ENCODE measurements at places on chromosomes 1 and 21. TPM values are rescaled to one million over a fixed set of nuclear protein-coding genes. Genes with fewer than 3 reads are reported as not detected.
A peak's percentile ranks its signal among the peaks of the same experiment; 100 is the strongest.

GRCh38 chr1:1778663-1779319 lies 521 bp upstream of the NADK start:
- peak; percentile 90 for DNase-seq

The SLC9C2 gene
- polyA plus RNA-seq: not detected

GRCh38 chr1:168096296-168097165 lies 40.2 kb downstream of the GPR161 start:
- no peak for DNase-seq

The TMEM269 gene
- not detected for polyA plus RNA-seq

The TFF3 gene
- not detected for polyA plus RNA-seq

The ZMYND12 gene
- 1.3 TPM for polyA plus RNA-seq

DNA sequence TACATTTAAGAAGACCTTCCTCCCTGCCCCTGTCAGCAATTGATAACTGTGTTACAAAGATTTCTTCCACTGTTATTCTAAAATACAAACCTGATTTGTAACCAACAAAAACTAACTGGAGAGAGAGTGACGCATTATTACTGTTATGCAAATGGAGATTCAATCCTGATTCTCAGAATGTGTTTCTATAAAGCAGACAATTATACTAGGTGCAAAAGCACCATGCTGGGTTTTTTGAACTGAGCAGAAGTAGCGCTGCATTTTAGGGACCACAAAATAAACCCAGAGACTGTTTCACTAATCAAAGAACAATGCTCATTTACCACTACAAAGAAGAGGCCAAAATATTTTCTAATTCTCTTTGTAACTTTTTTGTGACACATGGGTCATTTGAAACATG lies 13.6 kb upstream of the GBP6 start:
- no peak for DNase-seq

DNA sequence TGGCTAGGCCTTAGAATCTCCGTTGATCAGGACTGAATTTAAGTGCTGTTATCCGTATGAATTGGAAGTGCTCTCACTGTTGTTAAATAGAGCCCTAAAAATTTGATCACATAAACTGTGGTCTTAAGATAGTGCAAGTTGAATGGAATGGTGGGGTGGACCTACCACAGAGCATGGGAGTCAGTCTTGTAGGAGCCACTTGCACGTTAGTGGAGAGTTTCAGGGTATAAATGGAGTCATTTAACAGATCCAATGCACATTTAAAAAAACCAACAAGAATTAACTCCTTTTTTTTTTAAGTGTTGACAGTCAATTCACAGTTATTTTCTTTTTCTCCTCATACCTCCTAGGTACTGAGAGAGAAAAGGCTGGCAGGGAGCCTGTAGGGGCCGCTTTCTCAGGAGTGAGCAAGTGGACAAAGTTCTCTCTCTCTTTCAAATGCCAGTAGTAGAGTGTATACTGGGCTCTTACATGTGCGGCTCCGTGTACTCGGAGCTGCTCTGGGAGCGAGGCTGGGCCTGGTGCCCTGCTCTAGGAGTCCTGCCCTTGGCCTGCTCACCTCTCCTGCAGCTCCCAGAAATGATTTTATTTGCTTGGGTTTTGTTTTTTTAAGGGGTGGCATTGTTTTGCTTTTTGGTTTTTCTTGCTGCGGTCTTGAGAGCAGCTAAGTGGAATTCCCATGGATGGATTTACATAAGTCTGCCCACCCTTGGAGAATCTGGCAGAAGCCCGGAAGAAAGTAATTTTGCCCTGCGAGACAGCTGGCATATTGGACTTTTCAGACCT lies 91.3 kb downstream of the ATP5PO start:
- no peak for DNase-seq

The DEPDC1 gene
- not detected for polyA plus RNA-seq
